Activated T-helper 9 cell treated with anti-CD3 and anti-CD28 coated beads, Interleukin-2, amount 50 U/mL, for 16 hours (primary cell): ENCODE measurements at places on chromosomes 6 and 20.

DNA sequence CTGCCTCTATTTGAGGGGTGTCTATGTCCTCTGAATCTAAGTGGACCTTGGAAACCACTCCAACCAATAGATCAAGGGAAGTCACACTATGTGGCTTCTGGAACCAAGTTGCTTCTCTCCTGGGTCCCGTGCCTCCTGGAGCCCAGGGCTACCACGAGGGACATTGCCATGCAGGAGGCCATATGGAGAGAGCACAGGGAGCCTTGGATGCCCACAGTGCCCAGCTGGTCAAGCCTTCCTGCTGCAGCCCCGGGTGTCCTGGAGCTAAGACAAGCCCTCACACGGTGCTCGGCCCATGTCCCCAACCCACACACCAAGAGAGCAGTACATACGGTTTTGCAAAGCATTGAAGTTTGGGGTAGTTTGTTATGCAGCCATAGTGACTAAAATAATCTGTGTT lies 231.6 kb downstream of the SYNDIG1 start:
- no peak for DNase-seq

GRCh38 chr6:31794866-31795615 lies 511 bp downstream of the VARS1 start:
- DNase-seq = no peak

DNA sequence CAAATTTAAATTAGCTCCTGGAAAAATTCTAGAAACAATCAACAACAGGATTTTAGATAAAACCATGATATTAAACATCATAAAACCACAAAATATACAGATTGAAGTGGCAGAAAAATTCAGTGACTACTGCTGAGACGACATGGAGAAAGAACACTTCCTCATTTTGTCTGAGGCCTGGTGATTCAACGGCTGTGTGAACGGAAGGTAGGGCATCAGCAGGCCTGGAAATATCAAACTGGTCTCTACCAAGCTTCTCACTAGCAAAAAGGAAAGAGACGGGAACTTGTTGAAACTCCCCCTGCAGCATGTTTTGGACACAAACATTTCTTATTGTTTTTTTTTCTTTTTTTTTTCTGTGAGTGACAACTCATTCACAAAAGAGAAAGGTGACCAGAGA lies 58.0 kb upstream of the AHI1 start:
- no peak for DNase-seq

DNA sequence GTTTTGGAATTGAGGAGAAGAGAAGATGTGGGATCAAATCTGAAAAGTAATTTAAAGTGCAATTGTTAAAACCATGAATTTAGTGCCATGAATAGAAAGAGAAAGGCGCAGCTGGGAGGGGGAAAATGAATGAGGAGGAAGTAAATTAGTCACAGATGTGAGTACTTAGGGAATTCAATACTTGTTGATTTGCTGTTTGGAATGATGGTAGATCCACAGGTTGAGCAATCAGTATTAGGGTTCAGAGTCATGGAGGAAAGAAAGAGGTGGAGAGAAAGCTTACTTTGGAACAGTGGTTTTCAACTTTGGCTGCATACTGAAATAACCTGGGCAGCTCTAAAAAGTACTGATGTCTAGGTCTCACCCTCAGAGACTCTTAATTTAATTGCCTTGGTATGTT lies 229.7 kb upstream of the ASCC3 start:
- no peak for DNase-seq

DNA sequence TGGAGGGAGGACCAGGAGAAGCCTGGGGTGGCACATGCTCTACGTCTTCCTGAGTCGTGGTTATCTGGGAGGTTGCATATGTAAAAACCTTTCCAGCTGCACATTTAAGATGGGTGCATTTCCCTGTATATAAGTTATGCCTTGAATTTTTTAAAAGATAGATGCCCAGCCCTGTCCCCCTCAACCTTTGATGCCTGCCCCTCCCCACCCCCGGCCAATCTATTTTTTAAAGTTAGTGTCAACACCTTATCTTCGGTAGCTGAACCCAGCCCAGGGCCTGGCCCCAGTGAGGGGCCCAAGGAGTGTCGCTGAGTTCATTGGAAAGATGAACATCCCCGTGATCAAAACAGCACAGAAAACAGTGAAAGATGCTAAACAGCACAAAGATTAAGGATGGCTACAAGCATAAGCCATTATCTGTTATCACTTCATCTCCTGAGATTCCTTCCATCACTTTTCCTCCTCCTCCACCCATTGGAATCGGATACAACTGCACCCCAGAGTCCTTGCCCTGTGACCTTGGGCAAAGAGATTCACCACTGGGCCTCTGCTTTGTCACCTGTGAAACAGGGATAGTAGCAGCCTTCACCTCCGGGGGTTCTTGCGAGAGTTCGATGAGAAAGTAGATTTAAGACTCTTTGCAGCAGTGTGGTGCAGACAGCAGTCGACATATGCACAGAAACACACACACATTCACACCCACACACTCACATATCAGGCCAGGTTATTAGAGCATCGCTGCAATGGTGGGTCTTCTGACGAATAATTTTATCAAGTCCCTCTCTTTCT lies 47.5 kb downstream of the SIRPA start:
- DNase-seq = no peak

DNA sequence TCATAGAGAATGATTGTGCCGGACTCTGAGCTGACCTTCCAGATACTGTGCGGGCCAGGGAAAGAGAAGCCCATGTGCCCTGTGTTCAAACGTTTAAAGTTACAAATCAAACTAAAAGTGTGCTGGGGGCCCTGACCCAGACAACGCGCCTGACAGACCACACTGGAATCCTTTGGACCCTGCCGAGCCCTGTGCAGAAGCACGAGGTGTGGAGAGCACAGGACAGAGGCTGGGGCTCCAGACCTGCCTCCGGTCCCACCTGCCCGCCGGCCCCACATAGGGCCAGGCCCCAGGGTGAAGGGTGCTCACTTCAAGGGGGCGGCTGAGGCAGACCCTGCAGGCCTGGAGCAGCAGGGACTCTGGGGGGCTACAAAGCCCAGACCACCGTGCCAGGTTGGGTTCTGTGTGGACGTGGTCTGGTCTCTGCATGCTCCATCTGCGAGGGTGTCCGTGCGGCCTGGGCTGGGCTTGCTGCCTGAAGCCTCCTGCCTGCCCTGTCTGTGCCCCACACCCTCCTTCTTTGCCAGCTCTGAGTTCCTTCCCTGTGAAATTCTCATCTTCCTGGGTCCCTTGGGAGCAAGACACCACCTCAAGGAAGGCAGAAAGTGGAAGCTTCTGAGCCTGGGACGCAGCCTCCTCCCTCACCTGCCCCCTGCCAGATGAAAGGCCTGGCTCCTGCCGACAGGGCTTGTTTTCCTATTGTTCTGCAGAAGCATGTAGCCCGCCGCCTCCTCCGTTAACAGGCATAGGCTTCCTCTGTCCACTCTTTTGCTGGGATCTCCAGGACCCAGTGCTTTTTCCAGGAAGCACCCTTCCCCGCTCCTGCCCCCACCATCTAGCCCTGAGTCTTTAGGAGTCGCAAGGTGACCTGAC lies 186.2 kb downstream of the ERMARD start:
- DNase-seq = no peak

DNA sequence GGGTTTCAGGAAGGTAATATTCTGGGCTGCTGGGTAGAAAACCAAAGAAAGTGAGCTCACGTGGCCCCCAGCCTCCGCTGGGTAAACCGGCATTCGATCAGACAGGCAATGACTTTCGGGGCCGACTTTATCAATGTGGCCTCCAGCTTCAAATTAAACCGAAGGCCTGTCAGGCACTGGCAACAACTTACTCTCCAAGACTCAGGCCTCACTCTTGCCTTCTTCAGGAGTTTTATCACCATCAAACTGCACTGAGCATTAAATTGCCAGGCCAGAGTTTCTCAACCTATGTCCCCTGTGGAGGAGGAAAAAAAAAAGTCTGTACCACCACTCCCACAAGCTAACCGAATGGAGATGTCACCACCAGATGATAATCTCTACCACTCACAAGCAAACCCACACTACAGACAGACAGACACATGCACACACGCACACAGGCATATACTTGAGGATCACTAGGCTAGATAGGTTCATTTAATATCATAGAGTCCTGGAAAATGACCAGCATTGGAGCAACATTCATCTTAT lies 1.1 kb upstream of the MBOAT1 start:
- no peak for DNase-seq

- no peak for DNase-seq
Measured at GRCh38 chr20:56163806-56164205, 84.7 kb upstream of the MC3R start.

- DNase-seq = no peak
Measured at GRCh38 chr6:35177157-35177556, 36.0 kb upstream of the TCP11 start.

GRCh38 chr6:12160326-12160725 lies 129.8 kb upstream of the EDN1 start:
- DNase-seq = no peak

DNA sequence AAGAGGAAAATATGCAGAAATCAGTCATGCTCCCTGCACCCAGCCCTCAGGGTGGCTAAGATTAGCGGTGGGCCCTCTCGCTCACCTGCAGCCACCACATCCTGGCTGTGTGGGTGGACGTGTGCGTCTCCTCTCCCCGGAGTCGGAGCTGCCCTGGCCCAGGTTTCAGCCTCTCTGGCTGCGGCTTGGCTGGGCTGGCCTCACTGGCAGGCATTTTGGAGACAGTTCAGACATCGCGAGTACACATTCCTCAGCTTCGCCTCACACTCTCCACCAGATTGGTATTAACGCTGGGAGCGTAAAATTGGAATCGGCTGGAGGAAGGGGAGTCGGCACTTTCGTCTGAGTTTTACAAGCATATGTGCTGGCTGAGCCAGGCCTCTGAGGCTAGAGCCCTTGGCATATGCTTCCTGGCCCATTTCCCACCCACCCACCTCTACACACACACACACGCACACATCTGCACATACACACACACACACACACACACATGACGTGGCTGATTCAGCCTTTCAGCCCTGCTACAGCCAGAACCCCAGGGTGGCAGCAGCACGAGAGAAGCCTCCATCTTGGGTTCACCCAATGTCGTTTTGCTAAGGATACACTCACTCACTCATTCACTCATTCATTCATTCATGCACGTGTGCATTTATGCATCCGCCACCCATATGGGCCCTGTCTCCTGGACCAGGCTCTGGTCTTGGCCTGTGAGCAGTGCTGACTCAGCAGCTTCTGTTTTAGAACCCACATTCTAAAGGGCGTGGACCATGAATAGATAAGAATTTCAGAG lies 42.9 kb downstream of the BCAS4 start:
- no peak for DNase-seq

DNA sequence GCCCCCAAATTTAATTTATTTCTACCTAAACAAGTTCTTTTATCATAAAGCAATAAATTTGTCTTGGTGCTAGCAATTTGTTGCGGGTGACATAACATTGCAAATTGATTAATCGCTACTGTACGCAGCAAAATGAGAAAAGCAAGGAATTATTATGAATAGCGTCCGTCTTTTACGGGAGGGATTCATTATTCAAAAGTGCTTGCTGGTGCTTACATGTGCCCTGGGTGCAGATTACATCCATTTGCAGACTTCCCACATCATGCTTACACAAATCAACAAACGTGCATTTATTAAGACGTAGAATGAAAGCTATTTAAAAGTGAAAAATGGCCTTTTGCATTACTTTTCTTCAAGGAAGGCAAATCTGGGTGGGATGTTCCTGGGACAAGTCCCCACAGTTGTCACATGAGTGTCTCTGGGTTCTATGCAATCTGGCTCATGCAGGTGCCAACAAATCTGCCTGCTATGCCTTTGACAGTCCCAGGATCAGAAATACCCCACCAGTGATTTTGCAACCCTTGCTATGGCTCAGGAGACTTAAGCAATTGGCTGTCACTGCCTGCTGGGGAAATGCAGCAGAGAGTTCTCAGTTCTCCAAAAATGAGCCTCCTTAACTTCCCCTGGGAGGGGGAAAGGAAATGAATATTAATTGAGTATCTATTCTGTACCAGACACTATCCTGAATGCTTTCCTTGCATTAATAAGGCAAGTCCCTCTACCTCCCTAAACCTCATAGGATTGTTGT lies 30.1 kb upstream of the MAFB start:
- DNase-seq = no peak

DNA sequence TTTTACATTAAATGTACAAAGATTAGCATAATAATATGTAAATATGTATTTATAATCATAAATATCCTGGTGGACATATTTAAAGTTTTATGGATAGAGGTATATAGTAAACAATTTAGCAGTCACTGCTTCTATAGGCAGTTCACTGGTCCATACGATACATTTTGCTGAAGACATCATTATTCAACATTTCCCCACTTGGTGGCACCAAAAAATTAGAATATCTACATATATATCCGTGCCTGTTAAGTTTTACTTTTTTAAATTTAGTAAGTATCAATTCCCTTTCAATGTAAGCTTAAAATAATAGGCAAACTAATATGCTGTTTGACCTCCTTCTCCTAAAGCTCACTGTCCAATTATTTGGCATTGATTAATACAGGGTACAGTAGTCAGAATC lies 64.2 kb downstream of the LMBRD1 start:
- no peak for DNase-seq

DNA sequence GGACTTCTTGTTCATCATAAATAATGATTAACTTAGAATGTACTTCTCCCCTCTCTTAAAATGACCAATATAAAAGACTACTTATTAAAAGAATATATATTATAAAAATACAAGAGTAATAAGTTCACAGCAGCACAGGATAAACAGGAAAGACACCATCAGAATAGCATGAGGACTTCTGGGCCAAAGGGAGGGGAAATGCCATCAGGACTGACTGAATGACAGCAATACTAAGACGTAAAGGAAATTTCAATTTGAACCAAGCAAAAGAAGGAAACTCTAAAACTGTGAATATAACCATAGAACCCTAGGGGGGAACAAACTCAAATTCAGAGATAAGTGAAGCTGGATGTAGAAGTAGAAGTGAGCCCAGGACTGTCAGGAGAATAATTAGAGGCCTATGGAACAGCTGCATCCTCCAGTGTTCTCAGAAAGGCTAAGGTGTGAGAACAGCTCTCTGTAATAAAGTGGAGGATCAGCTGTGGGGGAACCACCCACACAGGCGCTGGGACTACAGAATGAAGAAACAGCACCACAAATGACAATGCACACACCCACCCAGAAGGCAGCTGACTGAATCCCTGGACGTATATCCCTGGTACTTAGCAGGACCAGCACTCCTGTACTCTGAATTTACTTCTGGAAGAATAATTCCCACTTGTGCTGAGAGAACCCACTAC lies 37.8 kb downstream of the ZHX3 start:
- no peak for DNase-seq

- no peak for DNase-seq
Measured at GRCh38 chr6:77466451-77467437, 3.5 kb upstream of the HTR1B start.

DNA sequence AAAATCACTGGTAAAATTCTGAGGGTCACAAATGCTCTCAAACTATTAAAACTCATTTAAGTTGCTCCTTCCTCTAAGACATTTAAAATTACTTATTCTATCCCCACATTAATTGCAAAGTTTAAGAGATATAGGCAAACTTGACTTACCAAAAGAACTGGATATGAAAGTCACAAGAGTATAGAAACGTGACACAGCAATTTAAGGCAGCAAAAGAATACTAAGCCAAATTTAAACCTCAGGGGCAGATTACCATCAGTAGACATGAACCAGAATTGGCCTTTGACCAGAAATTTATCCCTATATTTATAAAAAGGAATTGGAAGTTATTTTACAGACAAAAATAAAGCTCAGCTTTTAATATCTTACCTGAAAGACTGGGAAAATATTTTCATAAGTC lies 56.0 kb downstream of the MAP3K7 start:
- DNase-seq = no peak
